ENCODE measurements at places on chromosomes 11 and 22.

DNA sequence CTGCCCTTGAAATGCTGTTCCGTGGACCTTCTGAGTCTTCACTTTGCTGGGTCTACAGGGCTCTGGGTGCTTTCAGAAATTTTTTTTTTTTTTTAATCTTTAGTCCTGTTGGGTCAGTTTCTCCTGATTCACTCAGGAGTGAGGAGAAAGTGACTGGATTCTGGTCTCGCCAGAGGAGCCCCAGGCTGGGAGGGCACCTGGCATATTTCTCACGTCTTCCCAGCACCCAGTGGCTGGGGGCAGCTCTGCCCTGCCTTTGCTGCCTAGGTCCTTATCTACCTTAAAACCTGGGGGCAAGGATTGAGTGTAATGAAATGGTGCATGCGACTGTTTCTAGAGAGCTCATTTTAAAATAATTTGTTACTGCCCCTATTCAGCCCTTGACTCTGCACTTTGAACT, 23.3 kb downstream of the SAMM50 start:
- no peak for DNase-seq

GRCh38 chr11:130452176-130452575, 3.7 kb downstream of the ADAMTS15 start:
- DNase-seq: no peak

DNA sequence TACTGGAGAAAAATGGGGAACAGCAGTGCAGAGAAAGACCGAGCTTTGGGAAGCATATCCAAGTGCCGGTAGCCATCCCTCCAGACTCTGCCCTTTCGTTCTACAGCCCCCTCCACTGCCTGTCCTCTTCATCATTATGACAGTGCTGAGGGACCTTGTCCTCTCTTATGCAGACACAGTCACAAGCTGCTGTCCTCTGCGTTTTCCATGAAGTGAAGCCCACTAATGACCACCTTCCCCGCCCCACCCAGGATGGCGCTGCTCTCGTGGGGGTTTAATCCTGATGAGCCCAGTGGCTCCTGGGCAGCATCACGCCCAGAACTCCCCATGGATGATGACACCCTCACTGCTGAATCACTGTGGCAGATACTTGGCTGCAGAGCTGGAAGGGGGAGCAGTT, 157.7 kb downstream of the PKNOX2 start:
- DNase-seq: no peak

DNA sequence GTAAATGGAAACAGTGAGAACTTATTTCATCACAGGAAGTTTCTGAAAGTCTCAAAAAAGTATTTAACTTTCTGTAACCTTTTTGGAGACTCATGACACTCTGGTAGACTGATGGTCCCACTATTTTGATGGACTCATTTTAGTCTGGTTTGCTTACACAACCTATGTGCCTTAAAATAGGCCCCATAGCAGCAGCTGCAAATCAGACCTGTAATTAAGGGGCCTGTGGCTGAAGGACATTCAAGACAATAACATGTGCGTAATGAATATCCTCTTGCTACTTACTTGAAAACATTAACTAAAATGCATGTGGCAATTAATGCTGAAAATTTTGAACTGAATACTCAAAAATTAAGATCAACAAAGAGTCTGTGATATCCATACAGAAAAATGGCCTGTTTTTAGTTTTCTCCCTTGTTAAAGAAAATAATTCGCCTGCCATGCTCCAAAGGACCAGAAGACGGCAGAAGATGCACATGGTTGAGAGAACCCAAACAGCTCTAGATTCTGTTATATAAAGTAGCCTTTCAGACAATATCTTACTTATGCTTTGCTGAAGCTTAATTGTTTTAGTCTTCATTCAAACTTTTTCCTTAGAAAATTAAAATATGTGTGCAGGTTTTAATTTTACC, 568.5 kb downstream of the KCNA4 start:
- no peak for DNase-seq

- no peak for DNase-seq
Measured at GRCh38 chr11:70594031-70594430, 195.7 kb downstream of the CTTN start.

GRCh38 chr11:34037016-34037415, 14.5 kb upstream of the CAPRIN1 start:
- no peak for DNase-seq

- DNase-seq: no peak
Measured at GRCh38 chr11:133905677-133906156, 51.1 kb downstream of the IGSF9B start.

- peak; percentile 5 for DNase-seq
Measured at GRCh38 chr11:13837286-13837685, 125.2 kb upstream of the SPON1 start.

DNA sequence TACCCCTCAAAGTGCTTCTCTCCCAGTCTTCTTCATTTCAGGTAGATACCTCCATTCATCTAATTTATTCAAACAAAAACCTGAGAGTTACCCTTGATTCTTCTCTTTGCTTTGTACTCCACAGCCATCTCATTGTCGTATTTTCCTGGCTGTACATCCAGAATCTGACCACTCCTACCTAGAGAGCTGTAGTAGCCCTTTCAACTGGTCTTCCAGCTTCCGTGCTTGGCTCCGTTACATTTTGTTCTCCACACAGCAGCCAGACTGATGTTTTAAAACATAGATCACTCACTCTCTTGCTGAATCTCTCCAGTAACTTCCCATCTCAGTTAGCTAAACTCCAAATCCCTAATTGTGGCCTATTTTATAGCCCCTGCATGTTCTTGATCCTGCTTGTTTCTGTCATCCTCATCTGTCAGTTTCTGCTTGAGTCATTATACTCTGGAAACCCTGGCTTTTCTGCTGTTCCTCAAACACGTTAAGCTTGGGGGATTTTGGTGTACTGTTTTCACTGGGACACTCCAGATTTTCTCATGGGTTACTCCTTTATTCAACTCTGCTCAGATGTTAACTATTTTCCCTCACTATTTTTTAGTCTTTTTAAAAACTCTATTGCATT, 7.4 kb downstream of the SPCS2 start:
- DNase-seq: no peak

DNA sequence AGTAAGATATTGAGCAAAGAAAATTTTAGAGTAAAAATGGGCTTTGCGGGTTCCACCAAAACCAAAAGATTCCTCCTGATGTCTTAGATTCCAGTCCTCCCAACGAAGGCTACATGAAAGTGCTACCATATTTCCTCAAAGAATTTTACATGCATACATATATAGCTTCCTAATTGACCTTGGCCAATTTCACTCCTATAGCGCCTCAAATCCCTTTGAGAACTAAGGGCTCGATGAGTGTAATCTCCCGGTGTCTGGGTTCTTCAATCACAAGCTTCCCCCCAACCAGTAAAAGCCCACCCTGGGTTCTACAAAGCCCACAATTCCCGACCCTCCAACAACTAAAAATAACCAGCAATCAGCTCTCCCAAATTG, 1.2 kb downstream of the SIK3 start:
- DNase-seq: no peak

- no peak for DNase-seq
Measured at GRCh38 chr11:133011604-133012003, 520.7 kb downstream of the OPCML start.

GRCh38 chr11:134558258-134558835, 146.3 kb upstream of the B3GAT1 start:
- no peak for DNase-seq

DNA sequence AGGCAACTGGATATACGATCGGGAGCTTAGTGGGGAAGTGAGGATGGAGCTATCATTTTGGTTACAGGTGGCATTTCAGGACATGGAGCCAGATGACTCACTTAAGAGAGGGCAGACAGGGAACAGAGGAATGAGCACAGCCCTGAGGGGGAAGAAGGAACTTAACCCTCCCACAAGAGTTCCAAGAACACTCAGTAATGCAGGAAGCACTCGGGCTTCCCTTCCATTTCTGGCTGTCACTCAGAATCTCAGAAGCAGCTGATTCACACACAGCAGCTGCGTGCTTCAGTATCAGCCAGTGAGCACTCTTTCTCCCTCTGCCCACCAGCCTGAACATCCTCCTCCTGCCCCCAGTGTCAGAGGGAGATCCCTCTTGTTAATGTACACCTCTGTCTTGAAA, 34.8 kb downstream of the EFCAB6 start:
- DNase-seq: peak; percentile 5

GRCh38 chr11:126669416-126669815, 313.9 kb downstream of the ST3GAL4 start:
- DNase-seq: no peak

- DNase-seq: peak; percentile 91
Measured at GRCh38 chr11:70399681-70400112, 1.4 kb downstream of the CTTN start.

GRCh38 chr11:73931039-73931645, 19.7 kb upstream of the DNAJB13 start:
- no peak for DNase-seq

- no peak for DNase-seq
Measured at GRCh38 chr22:45731041-45731797, 59.6 kb downstream of the ATXN10 start.

GRCh38 chr22:44312766-44313165, at the start of gene SHISAL1:
TSS of gene SHISAL1 (minus strand) at chr22:44312951. CDS start at chr22:44300945, 12,006 bp downstream.
- no peak for DNase-seq

- DNase-seq: no peak
Measured at GRCh38 chr22:20657963-20658362, 116.0 kb upstream of the SERPIND1 start.

GRCh38 chr11:94790197-94790596, 22.0 kb downstream of the AMOTL1 start:
- DNase-seq: no peak

- no peak for DNase-seq
Measured at GRCh38 chr11:35066783-35067423, 72.1 kb upstream of the CD44 start.

- no peak for DNase-seq
Measured at GRCh38 chr11:20041499-20041898, 118.8 kb downstream of the DBX1 start.

DNA sequence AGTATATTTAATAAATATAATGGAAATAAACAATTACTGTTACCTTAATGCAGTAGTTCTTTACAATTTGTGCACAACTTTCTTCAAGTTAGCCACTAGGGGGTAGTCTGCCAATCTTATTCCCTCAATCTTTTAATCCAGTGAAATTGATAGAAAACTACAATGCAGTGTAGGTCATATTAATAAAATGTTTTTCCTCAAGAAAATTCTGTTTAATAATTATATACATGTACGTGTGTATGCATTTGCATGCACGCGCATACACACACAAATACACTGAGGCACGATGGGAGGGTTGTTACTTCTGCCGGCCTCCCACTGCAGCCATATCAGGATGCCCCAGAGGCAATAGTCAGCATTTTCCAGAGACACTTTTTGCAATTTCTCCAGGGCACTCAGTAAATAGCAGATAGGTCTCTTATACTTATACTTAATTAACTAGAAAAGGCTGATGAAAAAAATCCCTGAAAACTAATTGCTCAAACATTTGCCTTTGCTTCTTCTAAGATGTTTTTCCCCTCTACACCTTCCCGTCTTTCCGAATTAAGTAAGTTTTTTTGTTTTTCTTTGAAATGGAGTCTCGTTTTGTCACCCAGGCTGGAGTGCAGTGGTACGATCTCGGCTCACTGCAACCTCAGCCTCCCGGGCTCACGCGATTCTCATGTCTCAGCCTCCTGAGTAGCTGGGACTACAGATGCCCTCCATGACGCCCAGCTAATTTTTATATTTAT, 3.1 kb downstream of the GAB2 start:
- no peak for DNase-seq

DNA sequence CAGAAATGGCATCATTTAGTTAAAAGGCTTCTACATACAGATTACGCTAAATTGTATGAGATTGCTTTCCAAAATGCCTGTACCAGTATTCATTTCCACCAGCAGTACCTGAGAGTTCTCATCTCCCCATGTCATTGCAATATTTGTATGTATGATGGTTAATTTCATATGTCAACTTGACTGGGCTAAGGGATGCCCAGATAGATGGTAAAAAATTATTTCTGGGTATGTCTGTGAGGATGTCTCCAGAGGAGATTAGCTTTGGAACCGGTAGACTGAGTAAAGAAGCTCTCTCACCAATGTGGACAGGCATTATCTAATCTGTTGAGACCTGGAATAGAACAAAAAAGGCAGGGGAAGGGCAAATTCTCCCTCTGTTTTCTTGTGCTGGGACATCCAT, 6.9 kb downstream of the ADM start:
- no peak for DNase-seq

- no peak for DNase-seq
Measured at GRCh38 chr11:121721448-121721847, 268.7 kb upstream of the SORL1-AS1 start.

- DNase-seq: no peak
Measured at GRCh38 chr11:47863898-47864430, 15.8 kb upstream of the NUP160 start.

DNA sequence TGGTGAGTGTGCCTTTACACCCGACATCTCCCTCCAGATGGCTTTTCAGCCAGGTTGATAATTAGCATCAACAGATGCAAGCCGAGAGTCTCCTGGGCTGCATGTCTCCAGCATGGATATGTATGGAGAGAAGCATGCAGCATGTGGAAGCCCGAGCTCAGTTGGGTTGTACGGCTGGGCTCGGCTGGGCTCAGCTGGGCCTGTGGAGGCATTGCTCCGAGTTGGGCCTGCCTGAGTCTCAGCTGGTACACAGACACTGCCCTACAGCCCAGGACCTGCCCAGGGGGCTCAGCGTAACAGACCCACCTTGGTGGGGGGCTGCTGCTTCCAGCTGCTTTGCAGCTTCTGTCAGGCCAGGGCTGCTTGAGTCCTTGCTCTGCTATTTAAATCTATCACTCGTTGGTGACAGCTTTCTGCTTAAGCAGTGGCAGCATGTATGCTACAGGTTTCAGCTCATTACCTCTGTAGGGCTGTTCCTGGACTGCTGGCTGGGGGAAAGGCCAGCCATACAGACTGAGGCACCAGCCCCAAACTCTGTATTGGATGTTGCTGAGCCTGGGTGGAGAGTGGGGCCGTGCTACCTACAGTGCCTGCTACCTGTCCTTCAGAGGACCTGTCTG, 115.5 kb downstream of the TEAD1 start:
- no peak for DNase-seq

DNA sequence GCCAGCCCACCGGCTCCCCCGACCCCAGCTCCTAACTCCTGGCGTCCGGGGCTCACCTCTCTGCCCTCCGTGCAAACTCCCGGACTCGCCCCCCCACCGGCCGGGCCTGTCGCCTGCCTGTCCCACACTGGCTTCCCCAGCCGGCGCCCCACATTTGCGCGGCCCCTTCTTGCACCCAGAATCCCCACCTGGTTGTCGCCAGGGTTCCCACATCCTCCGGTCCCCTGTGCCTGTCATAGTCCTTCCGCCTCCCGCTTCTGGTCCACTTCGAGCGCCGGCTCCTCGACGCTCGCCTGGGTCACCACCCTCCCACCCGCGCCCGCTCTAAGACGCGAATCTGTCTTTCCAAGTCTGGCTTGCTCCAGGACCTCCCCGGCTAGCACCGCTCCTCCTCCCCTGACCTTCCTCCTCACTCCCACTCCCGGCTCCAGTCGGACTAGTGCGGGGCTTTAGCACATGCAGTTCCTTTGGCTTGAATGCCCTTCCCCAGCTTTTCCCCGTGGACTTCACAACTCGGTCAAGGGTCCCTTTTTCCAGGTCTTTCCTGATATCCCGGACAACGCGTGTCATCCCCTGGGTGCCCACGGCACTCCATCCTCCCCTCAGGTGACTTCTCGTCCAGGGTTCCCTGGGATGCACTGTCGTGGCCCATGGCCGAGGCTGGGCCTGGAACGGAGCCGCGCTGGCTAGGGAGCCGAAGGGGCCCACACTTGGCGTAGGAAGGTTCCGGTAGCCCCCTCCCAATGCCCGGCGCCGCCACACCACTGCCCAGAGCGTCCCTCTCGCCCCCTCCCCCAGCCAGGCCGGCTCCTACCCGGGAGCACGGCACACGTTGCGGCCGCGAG, 635 bp downstream of the SCARF2 start:
- DNase-seq: no peak

- no peak for DNase-seq
Measured at GRCh38 chr22:41446057-41446501, 522 bp downstream of the TOB2 start.

GRCh38 chr11:65915821-65916251, 3.0 kb downstream of the C11orf68 start:
- DNase-seq: peak; percentile 97

Data from T1000 (cell line).